ENCODE measurements at places on chromosomes 1 and 21.

DNA sequence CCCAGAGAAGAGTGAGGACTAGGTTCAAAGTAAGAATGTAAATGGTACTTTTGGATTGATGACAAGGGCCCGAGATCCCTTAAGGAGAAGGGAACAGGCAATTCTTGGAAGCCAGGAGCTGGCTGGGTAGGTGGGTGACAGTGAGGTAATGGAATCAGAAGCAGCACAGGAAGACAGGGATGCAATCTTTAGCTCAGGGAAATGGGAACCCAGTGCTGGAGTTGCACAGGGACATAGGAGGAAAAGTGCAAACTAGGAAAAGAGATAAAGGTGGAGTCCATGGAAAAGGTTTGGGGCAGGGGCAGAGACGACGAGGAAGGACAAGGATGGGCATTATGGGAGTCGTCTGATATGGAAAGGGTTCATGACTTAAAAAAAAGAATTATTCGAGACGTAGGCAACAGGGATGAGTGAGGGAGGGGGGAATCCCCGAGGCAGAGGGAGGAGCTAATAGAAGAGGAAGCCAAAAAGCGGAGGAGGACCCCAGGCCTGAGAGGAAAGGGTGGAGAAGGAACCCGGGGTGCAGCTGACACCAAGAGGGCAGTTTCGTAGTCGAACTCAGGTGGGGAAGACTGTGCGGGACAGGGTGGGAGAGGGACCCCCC, 495 bp downstream of the PI4KB start:
- DNase-seq: no peak

GRCh38 chr1:208450958-208451357, 206.8 kb upstream of the PLXNA2 start:
- no peak for DNase-seq

DNA sequence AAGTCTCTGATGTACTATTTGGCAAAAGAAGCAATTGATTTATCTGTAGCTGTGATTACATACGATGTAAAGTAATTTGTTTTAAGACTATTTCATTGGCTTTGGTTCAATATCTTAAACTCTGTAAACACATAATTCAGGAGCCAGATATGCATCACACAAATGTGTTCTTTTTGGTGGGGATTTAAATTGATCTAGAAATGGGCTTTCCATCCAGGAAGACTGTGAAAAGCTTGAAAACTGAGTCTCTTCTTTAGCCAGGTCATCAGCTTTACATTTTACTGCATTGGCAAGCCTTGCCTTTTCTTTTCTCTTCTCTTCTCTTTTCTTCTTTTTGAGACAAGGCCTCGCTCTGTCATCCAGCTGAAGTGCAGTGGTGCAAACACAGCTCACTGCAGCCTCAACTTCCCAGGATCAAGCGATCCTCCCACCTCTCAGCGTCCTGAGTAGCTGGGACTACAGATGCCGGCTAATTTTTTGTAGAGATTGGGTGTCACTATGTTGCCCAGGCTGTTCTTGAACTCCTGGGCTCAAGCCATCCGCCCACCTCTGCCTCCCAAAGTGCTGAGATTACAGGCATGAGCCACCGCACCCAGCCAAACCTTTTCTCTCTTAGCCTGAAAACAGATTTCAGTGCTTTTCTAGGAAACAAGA, 1.4 kb downstream of the RCAN3 start:
- no peak for DNase-seq

DNA sequence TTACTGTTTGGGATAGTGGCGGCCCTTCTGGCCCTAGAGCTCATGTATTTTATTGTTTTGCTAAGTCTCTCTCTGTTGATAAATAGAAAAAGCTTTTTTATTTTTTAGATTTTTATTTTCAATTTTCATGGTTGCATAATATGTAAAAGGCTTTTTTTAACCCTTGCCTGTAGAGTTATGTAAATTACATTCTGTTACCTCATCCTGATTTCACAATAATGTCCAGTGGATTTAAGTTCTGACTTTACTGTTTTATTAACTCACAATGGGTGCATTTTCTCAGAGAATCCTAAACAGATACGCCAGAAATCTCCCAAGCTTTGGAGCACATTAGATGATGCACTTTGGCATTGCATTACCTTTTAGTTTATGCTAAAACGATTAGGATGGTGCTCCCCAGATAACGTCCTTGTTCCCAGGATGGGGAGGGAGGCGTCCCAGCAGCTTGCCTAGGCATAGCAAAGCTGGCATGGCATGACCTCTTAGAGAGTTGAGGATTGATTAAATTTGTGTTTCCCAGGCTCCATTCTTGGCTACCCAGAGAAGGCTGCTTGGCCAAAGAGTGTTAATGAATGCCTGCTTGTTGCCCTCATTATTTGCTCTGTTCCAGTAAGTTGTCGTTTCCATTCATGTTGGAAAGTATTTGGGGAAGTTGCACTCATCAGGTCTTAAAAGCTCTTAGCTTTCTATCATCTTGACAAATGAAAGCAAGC, 17.1 kb downstream of the UTP25 start:
- DNase-seq: no peak

DNA sequence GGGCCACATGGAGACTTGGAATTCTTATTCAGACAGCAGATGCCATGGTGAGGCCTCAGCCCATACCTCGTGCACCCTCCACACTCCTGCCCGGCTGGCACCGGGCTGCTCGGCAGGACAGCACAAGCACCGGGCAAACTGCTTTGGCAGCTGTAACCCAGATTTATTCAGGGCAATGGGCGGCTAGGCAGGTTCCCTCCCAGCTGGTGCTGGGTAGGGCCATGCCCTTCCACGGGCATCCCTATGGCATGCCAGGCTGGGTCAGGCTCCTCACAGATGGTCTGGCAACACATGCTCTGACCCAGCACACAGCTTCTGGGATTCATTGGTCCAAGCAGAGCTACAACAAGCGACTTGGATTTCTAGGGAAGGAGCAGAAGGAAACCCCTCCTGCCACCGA, 53.4 kb downstream of the ATP1A1 start:
- no peak for DNase-seq

- no peak for DNase-seq
Measured at GRCh38 chr1:9836632-9836960, 12.8 kb upstream of the CLSTN1 start.

GRCh38 chr1:210483821-210484220, 155.1 kb downstream of the HHAT start:
- DNase-seq: no peak

- peak; percentile 30 for DNase-seq
Measured at GRCh38 chr1:78114034-78114956, 68.5 kb downstream of the GIPC2 start.

DNA sequence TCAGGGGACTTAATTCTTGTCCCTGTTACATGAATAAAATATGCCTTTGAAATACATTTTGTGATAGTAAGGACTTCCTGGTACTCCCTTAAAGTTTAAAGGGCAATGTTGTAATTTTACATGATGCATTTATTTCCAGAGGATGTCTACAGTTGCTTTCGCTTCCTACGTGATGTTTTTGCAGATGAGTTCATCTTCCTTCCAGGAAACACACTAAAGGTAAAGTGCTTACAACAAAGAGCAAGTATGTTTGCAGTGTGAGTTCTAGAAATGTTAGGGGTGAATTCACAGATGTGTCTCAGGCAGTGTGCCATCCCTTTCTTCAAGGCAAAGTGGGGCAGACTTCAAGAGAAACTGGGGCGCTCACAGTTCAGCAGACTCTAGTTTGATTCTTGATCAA, 31.2 kb downstream of the GNPAT start:
- DNase-seq: no peak

GRCh38 chr1:155472491-155473083, 90.0 kb downstream of the ASH1L start:
- no peak for DNase-seq

GRCh38 chr1:44830900-44831304, 12.2 kb downstream of the PTCH2 start:
- DNase-seq: no peak

GRCh38 chr1:31706384-31707058, 2.7 kb upstream of the COL16A1 start:
- no peak for DNase-seq

DNA sequence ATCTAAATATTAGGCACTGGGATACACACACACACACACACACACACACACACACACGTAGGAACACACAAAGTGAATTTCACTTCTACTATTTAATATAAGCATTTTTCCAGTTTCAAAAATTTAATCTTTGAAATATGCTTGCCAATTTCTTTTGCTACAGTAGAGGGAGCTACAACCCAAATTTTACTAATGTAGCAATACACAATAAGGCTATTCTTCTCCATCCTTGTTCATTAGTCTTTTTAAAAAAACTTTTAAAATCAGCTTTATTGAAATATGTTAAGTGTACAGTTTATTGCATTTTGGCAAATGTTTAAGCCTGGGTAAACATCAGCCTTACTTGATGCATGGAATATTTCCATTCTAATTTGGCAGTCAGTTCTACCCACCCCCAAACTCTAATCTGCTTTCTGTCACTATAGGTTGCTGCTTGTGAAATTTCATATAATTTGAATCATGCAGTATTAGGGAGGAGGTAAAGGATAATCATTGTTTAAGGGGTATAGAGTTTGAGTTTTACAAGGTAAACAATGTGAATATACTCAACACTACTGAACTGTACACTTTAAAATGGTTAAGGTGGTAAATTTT, 93.0 kb upstream of the TENT5C start:
- no peak for DNase-seq

- no peak for DNase-seq
Measured at GRCh38 chr1:178263341-178263740, 169.4 kb downstream of the RASAL2 start.

- DNase-seq: no peak
Measured at GRCh38 chr21:29777160-29777559, 162.6 kb downstream of the GRIK1 start.

DNA sequence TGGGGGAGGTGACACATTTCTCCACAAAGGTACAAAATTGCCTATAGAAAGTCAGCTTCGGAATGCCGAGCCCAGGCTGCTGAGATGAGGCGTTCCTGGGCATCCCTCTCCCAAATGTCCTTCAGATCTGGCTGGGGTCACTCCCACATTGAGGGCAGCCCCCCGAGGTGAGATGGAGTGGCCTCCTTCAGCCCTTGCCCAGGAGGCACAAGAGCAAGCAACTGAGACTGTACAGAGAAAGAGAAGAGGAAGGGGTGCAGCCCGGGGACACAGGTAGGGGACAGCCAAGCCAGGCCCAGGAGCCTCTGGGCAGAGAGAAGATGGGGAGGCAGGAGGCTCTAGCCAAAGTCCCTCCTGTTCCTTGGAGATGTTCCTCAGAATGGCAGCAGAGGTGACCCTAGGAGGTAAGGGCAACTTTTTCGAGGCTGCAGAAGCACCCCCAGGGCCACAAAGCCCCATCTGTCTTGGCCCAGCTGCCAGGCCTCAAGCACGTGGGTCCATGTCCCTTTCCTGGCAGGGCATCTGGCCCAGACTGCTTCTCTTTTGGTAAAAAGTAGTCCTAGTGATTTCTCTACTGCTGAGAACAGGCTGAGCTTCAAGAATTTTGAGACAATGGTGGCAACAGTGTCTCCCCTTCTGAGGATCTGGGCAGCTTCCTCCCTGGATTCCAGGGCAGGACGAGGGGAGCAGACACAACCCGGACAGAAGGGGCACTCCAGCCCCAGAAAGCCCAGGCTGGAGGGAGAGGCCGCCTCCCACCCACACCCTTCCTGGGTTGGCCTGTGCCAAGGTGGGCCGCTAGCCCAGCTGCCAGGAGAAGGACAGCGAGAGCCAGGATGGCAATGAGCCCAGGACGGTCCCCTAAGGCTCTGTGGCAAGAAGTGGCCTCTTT, 68.0 kb downstream of the LRRN2 start:
- DNase-seq: no peak

- no peak for DNase-seq
Measured at GRCh38 chr1:19949016-19949415, 25.6 kb upstream of the PLA2G2E start.

- no peak for DNase-seq
Measured at GRCh38 chr1:182668521-182669054, 15.8 kb downstream of the RGS8 start.

DNA sequence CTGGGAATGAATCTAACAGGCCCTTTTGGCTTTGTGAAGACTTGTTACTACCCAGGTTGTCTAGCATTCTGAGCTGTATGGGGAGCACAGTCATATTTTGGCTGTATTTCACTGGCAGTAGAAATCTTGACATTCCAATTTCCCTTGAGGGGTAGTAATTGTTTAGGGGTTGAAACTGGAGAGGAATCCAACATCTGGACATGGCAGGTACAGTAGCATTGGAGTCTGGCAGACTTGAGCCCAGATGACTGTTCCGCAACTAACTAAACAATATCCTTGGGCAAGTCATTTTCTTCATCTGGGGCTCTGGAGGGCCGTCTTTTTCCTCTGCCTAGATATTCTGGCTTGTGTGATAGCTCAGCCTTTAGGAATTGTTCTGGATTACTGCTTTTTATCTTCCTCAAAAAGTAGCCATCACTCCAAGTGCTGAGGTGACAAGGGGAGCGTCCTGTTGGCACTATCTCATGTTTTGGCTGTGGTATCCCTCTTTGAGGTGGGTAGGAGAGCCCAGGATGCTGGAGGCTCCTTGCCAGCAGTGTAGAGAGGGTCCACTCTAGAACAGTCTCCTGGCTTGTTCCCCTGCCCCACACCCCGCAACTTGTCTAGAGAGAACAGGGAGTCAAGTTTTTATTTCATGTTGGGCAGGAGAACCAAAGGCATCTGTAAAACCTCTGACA, 22.7 kb upstream of the NBL1 start:
- no peak for DNase-seq

DNA sequence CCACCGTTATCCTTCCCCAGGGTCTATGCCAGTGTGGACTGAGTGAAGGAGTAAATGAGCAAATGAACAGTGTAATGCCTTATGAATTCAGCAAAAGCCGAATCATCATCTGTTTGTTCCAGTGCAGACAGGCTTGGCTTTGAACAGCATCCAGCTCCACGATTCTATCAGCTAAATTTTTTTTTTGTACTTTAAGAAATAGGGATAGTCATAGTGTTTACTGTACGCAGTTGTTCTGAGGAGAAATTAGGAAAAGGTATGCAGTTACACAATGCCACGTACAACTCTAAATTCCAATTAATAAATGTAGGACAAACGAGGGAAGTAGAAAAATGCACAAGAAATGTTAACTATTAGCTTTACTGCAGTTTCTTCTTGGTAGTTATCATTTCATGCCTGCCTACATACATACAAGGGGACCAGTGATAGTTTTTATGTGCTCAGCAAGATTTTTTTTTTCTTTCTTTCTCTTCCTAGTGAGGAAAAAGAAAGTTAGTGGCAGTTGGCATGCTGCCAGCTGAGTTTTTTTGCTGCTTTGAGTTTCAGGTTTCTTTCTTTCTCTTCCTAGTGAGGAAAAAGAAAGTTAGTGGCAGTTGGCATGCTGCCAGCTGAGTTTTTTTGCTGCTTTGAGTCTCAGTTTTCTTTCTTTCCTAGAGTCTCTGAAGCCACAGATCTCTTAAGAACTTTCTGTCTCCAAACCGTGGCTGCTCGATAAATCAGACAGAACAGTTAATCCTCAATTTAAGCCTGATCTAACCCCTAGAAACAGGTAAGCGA, at the start of gene IFI44L:
IFI44L (plus strand) TSS at position 646 of the 777 bp plus-strand sequence. CDS start 7,468 bp downstream, outside the sequence.
- peak; percentile 39 for DNase-seq

GRCh38 chr1:174401075-174401474, 46.7 kb upstream of the GPR52 start:
- DNase-seq: no peak

- DNase-seq: peak; percentile 42
Measured at GRCh38 chr1:20376880-20377494, 86.3 kb downstream of the VWA5B1 start.

Data from stimulated activated CD4-positive, alpha-beta T cell treated with anti-CD3 and anti-CD28 coated beads, Interleukin-1b, Interleukin-23, amount 100 ng/mL, for 24 hours (primary cell).